ENCODE measurements at places on chromosomes 5 and 9. TPM values are rescaled to one million over a fixed set of nuclear protein-coding genes. Genes with fewer than 3 reads are reported as not detected.

GRCh38 chr5:53030893-53031292 is 41.7 kb downstream of the ITGA2 start:
- no peak overlapping the region for H3K4me3 ChIP-seq
- H3K4me1 ChIP-seq: no peaks in the 10 kb centered on the region
- no peaks in the 10 kb centered on the region for H3K27me3 ChIP-seq
- no peaks in the 10 kb centered on the region for H3K36me3 ChIP-seq
- no peak overlapping the region for H3K27ac ChIP-seq

GRCh38 chr5:33921002-33921401 is 15.2 kb upstream of the RXFP3 start:
- H3K27ac ChIP-seq: no peak overlapping the region
- no peaks in the 10 kb centered on the region for H3K36me3 ChIP-seq
- no peak overlapping the region for H3K4me3 ChIP-seq
- no peaks in the 10 kb centered on the region for H3K27me3 ChIP-seq
- no peak for DNase-seq

DNA sequence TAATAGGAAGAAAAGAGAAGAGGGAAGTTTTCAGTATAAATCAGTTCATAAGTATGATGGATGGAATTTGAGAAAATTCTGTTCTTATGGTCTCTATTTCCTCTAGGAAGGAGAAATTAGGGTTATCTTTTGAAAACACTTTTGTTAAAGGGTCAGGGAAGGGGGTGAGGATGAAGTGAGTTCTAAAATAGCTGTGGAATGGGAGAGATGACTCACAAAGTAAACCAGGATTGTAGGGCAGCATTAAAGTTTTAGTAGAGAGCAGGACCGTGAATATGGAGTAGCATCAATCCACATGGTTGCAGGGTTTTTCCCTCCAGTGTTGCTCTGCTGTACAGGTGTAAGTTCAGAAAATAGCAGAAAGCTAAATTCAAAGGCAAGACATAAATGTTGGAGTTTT is 32.4 kb downstream of the MUSK start:
- no peak overlapping the region for H3K27ac ChIP-seq
- no peaks in the 10 kb centered on the region for H3K4me1 ChIP-seq
- no peak for DNase-seq
- H3K4me3 ChIP-seq: no peak overlapping the region
- H3K36me3 ChIP-seq: no peaks in the 10 kb centered on the region

The PCDHA10 gene
- not detected for total RNA-seq

GRCh38 chr9:137240318-137240840 is 708 bp upstream of the TUBB4B start:
- peak overlapping the region; percentile 70 for H3K4me3 ChIP-seq
- H3K27me3 ChIP-seq: no peaks in the 10 kb centered on the region
- peaks cover 91% of the 10 kb centered on the region for H3K4me1 ChIP-seq
- H3K27ac ChIP-seq: peak overlapping the region; percentile 98
- peak; percentile 71 for DNase-seq

- H3K27ac ChIP-seq: no peak overlapping the region
- H3K4me1 ChIP-seq: no peaks in the 10 kb centered on the region
- H3K36me3 ChIP-seq: no peaks in the 10 kb centered on the region
Observed at GRCh38 chr5:17356551-17356950, 139.1 kb downstream of the BASP1 start.

The RANBP17 gene
- total RNA-seq: 0.13 TPM

The GDA gene
- total RNA-seq: 14.6 TPM

The SLC25A2 gene
- not detected for total RNA-seq

The FGF10 gene
- not detected for total RNA-seq

DNA sequence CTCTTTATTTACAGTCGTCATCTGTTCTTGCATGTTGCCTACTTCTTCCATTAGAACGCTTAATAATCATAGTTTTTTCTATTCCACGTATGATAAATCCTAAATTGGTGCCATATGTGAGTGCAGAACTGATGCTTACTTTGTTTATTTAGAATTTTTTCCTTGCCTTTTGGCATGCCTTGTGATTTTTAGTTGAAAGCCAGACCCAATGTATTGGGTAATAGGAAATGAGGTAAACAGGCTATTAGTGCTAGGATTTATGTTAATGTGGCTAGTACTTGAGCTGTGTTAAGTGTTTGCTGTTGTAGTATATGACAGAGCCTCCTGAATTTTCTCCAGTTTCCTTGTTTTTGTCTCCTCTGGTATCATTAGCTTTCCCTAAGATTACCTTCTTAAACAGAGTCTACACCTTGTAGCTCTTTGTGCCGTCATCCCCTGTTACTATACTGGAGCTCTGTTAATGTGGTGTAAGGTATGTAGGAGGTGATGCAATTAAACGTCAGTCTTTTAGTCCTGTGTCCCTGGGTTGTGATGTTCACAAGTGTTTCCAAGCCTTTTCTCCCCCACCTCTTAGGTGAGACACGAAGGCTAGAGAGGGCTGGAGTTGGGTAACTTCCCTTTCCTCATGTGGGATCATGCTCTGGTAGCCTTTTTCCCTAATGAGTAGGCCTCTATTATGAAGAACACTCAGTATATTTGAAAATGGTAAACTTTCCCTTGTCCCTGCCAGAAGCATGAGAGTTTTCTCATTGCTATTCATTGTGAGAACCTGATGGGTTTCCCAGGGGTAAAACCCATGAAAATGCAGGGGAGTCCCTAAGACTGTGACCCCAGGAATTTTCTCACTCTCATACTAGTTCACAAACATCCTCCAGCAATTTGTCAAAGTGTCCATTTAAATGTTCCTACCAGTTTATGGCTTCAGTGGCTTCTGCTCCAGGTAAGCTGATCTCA is 21.2 kb downstream of the SPATA31D3 start:
- no peaks in the 10 kb centered on the region for H3K27me3 ChIP-seq
- H3K4me1 ChIP-seq: no peaks in the 10 kb centered on the region
- H3K36me3 ChIP-seq: no peaks in the 10 kb centered on the region
- DNase-seq: no peak
- H3K27ac ChIP-seq: no peak overlapping the region

The CKMT2 gene
- total RNA-seq: not detected

All from K562 (cell line).